Kidney tubule cell (primary cell): ENCODE measurements at places on chromosomes 1 and 21.

DNA sequence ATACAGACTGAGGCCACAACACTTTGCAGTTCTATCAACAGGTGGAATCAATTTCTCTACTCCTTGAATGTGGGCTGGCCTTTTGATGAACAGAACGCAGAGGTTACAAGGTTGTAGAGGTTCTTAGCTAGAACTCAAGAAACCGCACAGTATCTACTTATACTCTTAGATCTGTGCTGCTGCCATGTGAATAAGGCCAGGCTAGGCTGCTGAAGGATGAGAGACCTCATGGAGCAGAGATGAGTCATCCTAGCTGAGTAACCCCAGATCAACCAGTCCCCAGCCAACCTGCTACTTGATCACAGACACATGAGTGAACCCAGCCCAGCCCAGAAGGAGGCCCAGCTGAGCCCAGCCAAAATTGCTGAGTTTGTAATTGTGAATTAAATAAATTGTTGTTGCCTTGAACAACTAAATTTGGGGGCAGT is 35.3 kb upstream of the BCAR3 start:
- DNase-seq, result peak; percentile 80

GRCh38 chr1:246482805-246483568 is 24.1 kb downstream of the SMYD3 start:
- no peak for DNase-seq

DNA sequence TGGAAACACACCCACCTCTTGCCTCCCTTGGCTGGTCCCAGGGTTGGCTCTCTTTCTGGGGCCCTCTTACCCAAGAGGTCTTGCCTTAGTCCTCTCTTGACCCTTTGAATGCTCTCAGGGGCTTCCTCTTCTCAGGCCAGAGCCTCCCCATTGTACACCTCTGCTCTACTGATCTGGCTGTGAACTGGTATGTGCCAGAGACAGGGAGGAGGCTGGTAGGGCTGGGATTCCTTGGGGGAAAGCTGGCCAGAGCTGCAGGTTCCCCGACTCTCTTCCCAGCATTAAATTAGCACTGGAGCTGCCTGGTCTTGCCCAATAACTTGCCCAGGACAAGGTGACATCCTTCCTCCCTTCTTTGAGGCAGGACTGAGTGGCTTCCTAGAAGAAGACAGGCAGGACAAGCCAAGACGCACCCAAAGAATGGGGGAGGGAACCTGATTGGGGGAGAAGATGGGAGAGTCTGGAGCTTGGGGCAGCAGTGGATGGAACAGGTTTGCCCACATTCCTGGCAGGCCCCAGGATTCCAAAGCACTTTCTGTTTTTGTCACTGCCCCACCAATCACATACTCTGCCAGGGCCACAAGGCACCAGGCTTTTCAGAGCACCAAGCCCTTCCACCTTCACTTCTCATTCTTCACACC is 37.2 kb upstream of the CITED4 start:
- DNase-seq, result peak; percentile 80

DNA sequence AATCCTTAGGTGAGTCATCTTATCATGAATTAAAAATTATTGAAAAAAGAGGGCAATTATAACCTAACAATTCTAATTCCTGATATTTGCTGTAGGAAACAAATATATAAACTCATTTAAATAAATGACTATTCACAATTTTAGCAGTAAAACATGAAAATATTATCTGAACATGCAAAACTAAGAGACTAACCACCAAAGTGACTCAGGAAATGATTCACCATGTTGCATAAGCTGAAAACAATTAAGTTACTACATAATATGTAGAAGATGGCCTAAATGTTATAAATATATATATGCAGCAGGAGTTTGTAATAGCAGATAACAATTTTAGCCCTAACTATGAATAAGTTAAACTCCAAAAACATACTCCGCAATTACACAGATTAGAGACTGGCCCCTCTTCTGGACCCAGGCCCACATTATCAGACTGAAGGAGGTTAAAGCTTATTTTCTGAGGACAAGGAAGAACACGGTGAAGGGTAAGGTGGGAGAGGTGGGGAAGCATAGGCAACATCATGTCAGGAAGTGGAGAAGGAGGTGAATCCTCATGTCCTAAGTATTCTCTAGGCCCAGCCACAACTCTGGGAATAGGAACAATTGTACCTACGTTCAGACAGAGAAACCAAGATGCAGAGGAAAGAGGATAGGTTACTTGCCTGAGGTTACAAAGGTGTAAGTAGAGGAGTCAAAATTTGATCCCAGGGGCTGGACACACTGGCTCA is 15.6 kb upstream of the AIM2 start:
- peak; percentile 31 for DNase-seq

DNA sequence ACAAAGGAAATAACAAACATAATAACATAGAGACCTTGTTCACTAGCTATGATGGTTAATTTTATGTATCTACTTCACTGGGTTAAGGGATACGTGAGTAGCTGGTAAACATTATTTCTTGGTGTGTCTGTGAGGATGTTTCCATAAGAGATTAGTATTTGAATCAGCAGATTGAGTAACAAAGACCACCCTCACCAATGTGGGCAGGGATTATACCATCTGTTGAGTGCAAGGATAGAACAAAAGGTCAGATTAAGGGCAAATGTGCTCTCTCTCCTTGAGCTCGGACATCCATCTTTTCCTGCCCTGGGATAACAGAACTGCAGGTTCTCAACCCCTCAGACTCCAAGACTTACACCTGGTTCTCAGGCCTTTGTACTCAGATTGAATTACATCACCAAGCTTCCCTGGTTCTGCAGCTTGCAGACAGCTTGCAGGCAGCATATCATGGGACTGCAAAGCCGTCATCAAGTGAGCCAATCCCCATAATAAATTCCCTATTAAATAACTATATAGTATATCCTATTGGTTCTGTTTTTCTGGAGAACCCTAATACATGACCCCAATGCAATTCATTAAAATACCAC is 9.2 kb downstream of the SPATA6 start:
- no peak for DNase-seq

DNA sequence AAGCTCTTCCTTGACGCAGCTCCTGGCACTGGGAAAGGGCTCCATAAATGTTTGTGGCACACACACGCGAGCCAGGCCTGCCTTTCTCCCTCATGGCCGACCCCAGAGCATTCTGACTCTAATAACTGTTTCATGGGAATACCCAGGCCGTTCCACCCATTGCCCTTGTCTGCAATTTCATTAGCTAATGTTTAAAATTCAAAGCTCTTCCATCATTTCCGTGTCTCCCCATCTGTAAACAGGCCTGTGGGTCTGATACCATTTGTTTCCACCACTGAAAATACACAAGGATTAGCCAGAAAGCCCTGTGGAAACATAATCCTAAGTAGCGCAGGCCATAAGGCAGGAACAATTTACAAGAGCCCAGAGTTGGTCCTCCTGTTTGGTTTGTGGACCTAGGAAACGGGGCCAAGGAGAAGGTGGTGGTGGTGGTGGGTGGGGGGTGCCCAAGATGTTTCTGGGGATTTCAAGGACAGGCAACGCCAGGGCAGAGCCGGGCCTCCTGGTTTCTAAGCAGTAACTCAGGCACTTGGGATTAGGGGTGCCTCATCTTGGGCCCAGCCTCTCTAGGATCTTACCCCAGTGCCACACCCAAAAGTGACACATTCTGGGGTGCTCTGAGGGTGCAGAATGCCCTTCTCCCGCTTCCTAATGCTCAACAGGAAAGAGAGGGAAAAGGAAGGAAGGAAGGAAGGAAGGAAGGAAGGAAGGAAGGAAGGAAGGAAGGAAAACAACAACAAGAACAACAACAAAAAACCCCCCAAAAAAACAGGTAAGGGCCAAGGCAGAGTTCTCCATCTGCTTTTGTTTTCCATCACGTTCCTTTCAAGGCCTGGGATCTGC is 79.4 kb downstream of the SSBP3 start:
- DNase-seq, result no peak

- DNase-seq, result peak; percentile 65
These were observed 232.5 kb upstream of the JUN start for GRCh38 chr1:59016390-59016789.

DNA sequence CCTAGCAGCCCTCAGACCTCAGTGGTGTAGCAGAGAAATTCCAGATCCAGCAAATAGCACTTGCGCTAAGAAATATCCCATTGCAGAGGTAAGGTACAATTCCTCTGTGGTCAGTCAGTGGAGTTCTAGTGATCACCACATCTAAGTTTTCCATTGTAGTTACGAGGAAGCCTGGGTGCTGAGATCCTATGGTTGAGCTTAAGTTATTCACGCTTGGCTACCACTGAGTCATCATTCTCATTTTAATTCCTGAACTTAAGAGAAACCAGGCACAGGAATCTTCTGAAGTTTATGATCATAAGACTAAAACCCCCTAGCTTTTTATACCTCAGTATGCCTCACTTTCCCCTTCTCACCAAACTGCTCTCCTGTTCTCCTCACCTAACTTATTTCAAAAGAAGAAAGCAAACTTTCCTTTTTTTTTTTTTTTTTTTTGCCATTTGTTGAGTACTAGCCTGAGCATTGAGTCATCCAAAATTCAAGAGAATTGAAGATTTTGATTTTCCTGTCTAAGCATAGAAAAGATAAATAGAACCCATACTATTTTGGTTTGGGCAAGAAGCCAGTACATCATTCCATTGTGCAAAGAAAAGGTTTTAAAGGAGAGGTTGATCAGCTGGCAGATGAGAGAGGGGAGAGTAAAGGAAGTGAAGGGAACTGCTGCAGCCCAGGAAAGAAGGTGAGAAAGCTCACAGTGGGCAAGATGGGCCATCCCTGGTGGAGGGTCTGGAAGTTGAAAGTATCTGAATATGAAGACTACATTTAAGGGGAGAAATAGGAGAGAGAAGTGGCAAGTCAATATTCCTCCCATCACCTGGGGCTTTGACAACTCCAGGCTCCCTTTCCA is 39.9 kb downstream of the SERBP1 start:
- DNase-seq, result peak; percentile 92

DNA sequence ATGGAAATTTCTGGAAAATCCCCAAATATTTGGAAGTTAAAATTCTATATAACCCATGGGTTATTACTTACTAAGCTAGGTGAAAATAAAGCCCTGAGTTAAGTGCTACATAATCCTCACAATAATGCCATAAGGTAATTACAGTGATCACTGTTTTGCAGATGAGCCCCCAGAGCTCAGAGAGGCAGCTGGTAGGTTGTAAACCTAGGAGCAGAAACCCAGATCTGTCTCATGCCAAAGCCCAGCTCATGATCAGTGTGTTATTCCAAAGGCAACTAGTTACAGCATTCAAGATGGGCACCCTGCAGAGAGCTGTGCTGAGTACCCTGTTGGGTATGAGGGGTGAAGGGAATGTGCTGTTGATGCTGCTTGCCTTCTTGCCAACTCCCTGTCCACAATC is 10.8 kb upstream of the MYOG start:
- DNase-seq, result no peak

DNA sequence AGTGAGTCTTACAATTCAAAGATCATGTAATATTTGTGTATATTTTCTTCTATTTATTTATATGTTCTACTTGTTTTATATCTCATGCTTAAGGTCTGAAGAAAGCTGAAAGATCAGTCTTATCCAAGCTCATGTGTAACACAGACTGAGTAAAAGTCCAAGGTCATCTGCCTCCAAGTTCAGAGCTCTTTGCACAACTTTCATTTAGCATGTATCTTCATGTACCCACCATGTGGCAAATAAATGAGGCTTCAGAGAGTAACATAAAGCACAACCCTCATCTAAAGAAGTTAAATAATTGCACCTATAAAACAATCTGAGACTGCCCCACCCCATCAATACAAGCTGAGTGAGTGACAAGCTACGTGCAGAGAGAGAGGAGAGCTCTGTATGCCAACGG is 38.5 kb upstream of the PRDX6 start:
- no peak for DNase-seq

DNA sequence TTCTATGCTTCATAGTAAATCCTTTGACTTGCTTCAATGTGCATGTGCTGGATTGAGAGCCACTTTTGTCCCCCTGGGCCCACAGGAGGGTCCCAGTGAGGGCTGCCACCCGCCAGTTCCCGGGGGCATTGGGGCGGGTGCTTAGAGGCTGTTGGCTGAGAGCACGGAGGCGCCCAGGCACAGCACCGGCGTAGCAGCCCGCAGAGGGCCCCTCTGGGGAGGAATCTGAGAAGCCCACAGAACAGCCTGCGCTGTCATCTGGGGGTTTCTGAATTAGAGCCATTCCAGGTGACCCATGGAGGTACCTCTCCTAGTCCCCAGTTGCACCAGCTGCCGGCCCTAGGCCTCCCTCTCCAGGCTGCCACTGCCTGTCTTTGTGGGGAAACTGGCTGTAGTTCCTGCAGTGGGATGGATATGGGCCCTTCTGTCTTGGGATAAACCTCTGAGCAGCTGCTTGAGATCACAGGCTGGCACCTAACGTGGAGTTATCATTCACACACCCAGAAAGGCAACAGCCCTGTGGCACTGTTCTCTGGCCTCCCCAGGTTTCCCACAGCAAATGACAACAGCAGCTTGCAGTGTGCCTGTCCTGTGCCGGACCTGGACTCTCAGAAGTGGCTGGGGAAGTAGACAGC is 39.5 kb downstream of the TMEM51 start:
- no peak for DNase-seq

GRCh38 chr1:36099681-36100341 is 11.1 kb downstream of the ADPRS start:
- DNase-seq, result peak; percentile 80

DNA sequence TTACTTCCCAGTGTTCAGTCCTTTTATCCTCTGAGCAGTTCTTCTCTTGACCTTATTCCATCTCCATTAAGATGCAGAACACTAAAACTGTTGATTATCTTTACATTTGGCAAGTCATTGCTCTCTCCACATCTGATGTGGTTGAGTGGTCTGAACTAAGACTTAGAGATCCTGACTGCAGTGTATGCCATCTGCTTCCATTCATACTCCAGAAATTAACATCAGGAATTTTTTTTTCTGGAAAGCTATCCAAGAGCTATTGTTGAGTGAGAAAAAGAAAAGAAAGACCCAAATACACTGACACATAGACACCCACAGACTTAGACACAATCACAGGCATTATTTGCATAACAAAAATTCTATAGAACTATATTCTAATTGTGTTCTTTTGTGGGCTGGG is 3.7 kb upstream of the TRIM62 start:
- no peak for DNase-seq

- no peak for DNase-seq
These were observed 333.6 kb downstream of the DUSP10 start for GRCh38 chr1:221408117-221408803.

DNA sequence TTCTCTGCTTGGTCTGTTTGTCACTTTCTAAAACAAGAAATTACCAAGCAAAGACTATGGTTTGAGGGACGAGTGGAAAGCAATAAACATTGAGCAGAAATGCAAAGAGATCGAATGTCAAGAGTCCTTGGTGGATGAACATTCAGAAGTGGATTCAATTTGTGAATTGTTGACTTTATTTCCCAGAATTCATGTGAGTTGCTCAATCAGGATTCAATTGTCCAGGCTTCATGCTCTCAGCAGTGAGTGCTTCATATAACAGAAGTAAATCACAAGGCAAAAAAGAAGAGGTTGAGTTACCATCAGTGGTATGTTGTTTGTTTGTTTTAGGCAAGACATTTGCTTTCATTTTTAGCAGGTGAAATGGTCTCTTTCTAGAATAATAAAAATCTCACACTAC is 31.9 kb downstream of the NGF start:
- no peak for DNase-seq

DNA sequence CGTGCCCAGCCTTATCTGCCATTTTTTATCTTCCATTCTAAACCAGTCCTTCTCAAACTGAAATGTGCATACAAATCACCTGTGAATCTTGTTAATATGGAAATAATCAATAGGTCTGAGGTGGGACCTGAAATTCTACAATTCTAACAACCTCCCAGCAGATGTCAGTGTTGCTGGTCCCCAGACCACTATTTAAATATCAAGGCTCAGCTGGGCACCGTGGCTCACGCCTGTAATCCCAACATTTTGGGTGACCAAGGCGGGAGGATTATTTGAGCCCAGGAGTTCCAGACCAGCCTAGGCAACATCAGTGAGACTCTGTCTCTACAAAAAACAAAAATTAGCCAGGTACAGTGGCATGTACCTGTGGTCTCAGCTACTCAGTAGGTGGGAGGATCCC is 4.1 kb downstream of the UQCRHL start:
- no peak for DNase-seq
